Body of pancreas (tissue), 4 donors: ENCODE measurements at places on chromosomes 5 and 9. TPM values are rescaled to one million over a fixed set of nuclear protein-coding genes. Genes with fewer than 3 reads are reported as not detected.

The EGFLAM gene
- 4.6 TPM for total RNA-seq

The CMYA5 gene
- 3.3 TPM for total RNA-seq

The SUSD1 gene
- total RNA-seq: 7.8 TPM

The LIX1 gene
- total RNA-seq: not detected

The PCDH1 gene
- 31.3 TPM for total RNA-seq

The RMRP gene
- 887 TPM for total RNA-seq

The NMUR2 gene
- not detected for total RNA-seq

The CCDC183 gene
- 3.3 TPM for total RNA-seq

The MAN2A1 gene
- 61.7 TPM for total RNA-seq

The TTC1 gene
- 11.2 TPM for total RNA-seq

The PRELID1 gene
- total RNA-seq: 91.8 TPM

The NR5A1 gene
- not detected for total RNA-seq

The PTGS1 gene
- 3.0 TPM for total RNA-seq

DNA sequence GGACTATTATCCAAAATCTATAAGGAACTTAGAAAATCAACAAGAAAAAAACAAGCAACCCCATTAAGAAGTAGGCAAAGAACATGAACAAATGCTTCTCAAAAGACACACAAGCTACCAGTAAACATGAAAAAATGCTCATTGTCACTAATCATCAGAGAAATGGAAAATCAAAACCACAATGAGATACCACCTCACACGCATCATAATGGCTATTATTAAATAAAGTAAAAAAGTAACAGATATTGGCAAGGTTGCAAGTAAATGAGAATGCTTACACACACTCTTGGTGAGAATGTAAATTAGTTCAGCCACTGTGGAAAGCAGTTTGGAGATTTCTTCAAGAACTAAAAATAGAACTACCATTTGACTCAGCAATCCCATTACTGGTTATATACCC is 167.0 kb upstream of the DMRTA1 start:
- no peak for DNase-seq

DNA sequence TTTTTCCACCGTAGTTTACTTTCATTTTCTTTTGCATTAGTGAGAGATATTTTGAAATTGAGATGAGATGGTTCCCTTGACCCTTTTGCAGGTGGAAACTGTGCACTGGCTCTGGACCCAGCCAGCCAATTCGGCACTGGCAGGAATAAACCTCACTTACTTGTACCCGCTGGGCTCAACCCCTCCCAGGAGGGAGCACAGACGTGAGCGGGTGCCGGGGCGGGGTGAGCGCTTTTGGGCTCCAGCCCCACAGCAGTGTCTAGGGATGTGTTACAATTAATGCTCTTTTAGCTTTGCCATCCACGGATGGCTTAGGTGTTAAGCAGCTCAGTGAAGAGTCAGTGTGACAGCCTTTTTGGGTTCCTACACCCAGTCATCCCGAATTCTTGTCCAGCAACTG is 766.1 kb upstream of the CHD1 start:
- DNase-seq: no peak

DNA sequence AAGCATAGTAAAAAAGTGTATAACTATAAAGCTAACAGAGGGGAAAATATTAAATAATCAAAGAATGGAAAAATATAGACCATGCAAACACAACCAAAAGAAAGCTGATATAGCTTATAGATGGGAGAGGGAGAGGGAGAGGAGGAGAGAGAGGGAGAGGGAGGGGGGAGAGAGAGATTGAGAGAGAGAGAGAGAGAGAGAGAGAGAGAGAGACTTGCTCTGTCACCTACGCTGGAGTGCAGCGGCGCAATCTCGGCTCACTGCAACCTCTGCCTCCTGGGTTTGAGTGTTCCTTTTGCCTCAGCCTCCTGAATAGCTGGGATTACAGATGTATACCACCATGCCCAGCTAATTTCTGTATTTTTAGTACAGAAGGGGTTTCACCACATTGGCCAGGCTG is 110.6 kb downstream of the RAPGEF6 start:
- no peak for DNase-seq

DNA sequence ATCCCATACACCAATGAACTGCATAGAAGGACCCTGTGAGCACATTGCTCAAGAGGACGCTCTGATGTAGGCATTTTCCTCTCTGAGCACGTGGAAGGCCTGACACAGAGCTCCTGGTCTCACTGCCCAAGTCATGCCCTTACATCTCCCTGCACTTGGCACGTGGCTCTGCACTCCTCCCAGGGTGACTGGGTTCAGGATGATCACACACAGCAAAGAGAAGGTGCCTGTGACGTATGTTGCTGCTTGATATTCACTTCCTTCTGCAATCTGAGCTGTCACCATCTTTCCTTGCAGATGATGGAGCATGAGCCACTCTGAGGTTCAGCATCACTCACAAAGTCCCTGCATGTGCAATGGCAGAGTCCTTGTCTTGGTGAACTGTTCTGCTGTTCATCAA is 125.2 kb downstream of the FSTL4 start:
- DNase-seq: no peak

- DNase-seq: no peak
Observed at GRCh38 chr9:69649566-69650250, 22.5 kb downstream of the APBA1 start.

DNA sequence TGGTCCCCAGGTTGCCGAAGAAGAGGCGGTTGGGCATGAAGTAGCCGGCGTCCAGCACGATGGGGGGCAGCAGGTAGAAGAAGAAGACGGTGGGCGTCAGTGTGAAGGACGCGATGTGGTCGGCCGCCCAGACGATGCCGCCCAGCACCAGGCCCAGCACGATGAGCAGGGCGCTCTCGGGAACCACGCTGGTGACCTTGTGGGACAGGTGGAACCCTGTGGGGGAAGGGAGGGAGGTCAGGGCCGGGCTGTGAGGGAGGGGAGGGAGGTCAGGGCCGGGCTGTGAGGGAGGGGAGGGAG is 32.4 kb downstream of the SLC9A3 start:
- DNase-seq: no peak

GRCh38 chr5:108212775-108213346 is 169.0 kb downstream of the FBXL17 start:
- DNase-seq: no peak

- no peak for DNase-seq
Observed at GRCh38 chr5:125275725-125276090, 529.3 kb upstream of the ZNF608 start.

DNA sequence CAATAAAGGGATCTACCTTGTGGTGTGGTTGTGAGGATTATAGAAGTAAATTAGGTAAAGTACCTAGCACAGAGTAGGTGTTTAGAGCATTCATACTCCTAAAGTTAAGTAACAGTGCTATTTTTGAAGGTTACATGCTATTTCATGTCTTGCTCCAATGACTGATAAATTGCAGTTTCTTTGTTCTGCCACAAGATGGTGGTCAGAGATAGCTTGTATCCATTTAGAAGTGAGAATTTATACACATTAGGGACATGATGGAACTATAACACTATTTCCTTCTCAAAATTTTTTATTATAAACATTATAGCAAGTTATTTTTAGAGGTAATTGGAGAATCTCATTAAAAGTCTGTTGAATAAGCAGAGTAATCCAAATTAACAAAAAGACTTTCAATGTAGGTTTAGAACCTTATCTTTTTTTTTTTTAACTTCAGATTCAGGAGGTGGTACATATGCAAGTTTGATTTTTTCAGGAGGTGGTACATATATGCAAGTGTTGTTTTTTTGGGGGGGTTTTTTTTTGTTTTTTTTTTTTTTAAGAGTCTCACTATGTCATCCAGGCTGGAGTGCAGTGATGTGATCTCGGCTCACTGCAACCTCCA is 17.1 kb downstream of the MTREX start:
- no peak for DNase-seq

GRCh38 chr5:141781910-141782309 is 96.3 kb downstream of the PCDH1 start:
- DNase-seq: no peak

- no peak for DNase-seq
Observed at GRCh38 chr5:8844847-8845246, 701.0 kb downstream of the SEMA5A start.

- DNase-seq: no peak
Observed at GRCh38 chr5:150209099-150209635, 19.3 kb downstream of the SLC6A7 start.

GRCh38 chr5:92944903-92945604 is 636.0 kb downstream of the NR2F1-AS1 start:
- DNase-seq: no peak

DNA sequence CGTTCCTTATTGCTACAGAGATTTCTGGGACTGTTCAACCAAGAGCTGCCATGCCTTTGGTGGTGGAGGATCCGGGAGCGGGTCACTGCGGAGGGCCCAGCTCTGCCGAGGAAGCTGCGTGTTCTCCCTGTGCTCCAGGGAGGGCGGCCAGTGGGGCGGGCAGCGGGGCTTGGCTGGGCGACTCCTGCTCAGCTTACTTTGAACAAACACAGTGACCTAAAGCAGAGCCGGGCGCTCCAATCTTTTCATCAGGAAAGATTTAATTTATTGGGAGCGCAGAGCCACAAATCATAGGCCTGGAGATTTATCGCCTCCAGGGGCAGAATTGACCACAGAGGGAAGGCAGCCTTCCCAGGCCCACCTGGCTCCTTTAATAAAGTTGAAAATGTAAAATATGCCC is 27.7 kb downstream of the LHX3 start:
- no peak for DNase-seq

GRCh38 chr5:180666812-180667211 is 17.4 kb upstream of the FLT4 start:
- no peak for DNase-seq

GRCh38 chr9:78150312-78150982 is 85.4 kb upstream of the CEP78 start:
- no peak for DNase-seq

- DNase-seq: no peak
Observed at GRCh38 chr9:18891946-18892670, 140.9 kb downstream of the SAXO1 start.

GRCh38 chr5:96374653-96375052 is 58.4 kb downstream of the PCSK1 start:
- DNase-seq: no peak

GRCh38 chr5:643811-644271 is 31.7 kb downstream of the CEP72 start:
- no peak for DNase-seq

- no peak for DNase-seq
Observed at GRCh38 chr5:36246036-36246800, 4.5 kb upstream of the NADK2 start.

GRCh38 chr5:87361536-87362213 is 51.1 kb downstream of the CCNH start:
- no peak for DNase-seq

DNA sequence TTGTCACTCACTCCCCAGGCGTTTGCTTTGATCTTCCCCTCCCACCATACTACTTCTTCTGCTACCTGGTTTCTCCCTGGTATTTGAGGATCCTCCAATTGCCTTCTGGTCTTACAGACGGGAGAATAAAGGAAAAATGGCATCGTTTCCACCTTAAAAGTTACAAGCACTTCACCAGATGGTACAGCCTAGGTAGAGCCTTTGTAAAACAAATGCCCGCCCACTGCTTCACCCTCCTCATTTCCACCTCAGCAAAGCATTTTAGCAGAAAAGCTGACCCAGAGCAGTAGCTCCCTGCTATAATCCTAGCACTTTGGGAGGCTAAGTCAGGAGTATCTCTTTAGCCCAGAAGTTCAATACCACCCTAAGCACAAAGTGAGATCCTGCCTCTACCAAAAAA is 5.1 kb upstream of the ANXA2R start:
- DNase-seq: no peak

- peak; percentile 28 for DNase-seq
Observed at GRCh38 chr5:67301285-67301903, 104.8 kb upstream of the CD180 start.

DNA sequence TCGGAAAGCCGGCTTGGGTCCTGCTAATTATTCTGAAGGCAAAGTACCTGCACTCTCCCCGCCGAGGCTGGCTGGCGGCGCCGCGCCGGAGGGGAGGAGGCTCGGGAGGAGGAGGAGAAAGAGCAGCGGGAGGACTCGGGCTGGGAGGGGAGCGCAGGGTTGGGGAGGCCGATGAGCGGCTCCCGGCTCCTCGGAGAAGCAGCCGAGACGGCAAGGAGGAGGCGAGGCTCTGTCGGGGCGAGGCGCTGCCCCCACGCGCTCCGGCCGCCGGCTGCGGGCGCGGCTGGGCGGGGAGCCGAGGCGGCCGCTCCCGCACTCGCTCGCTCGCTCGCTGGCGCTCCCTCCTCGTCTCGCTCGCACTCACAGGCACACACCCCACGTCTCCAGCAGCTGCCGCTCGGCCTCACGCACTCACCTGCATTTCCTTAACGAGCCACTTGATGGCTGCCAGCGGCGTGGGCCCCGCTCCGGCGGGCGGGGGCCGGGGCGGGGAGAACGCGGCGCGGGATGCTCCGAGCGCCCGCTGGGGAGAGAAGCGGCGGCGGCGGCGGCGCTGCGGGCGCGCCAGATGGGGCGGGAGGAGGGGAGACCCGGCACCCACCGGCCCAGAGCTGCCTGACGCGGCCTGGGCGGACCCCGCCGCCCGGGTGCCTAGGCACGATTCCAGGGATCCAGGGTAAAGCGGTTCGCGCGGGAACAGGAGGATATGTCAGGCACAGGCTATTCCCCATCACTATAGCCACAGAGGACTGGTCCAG is at the start of gene PTPRD:
Gene PTPRD (minus strand): TSS at position 362 of the 758 bp plus-strand sequence.
- DNase-seq: peak; percentile 63
